H7 (cell line): ENCODE measurements at places on chromosomes 4 and X. TPM values are rescaled to one million over a fixed set of nuclear protein-coding genes. Genes with fewer than 3 reads are reported as not detected.

- peak; percentile 69 for DNase-seq
These were observed 4.6 kb upstream of the RS1 start for GRCh38 chrX:18676470-18676869.

DNA sequence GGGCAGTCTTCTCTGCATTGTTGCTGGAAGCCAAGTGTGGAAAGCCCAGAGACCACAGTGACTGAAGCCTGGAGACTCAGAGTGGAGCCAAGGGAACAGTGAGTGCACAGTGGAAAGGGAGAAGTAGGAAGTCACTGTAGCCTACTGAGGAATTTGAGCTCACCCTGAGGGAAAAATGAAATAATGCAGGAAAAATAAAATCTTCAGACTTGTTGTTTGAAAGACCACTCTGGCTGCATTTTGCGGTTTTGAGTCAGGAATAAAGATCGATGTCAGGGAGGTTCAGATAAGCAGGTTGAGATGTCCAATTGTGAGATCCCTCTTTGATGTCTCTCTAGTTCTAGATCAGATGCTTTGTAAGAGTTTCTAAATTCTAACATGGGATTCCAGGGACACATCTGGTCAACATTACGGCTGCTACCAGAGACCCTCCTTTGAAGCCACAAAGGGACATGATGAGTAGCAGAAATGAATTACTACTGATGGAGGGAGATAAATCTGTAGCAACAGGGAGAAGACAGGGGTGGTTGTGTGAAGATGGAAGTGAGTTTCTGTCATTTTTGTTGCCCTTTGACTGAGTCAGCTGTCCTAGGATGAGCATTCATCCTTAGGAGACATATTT, 8.4 kb downstream of the ADH4 start:
- no peak for DNase-seq

- peak; percentile 61 for DNase-seq
These were observed 9.0 kb upstream of the MAGEA8 start for GRCh38 chrX:149871940-149872339.

- DNase-seq, result no peak
These were observed 28.8 kb upstream of the SETD7 start for GRCh38 chr4:139584784-139585183.

- peak; percentile 90 for DNase-seq
These were observed at the start of gene PRDM5 for GRCh38 chr4:120922381-120923206. TSS of gene PRDM5 (minus strand) at chr4:120922726. CDS start at chr4:120922608, 118 bp downstream.

DNA sequence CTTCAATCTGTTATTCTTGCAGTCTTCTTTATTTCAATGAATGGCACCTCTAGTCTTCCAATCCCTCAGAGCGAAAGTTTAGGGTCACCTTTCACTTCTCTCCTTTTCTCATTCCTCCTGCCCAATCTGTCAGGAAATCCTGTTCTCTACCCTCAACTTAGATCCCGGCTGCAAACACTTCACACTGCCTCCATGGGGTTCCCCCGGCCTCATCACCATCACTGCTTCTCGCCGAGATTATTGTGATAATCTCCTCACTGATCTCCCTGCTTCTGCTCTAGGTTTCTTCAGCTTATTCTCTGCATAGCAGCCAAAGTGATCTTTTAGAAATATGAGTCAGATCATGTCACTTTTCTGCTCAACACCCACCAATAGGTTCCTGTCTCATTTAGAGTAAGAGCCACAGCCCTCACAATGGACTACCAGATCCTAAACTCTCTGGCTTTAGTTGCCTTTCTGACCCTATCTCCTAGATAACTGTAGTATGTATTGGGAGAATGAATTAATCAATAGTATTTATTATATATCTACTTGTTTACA, 43.6 kb upstream of the TBC1D9 start:
- no peak for DNase-seq

DNA sequence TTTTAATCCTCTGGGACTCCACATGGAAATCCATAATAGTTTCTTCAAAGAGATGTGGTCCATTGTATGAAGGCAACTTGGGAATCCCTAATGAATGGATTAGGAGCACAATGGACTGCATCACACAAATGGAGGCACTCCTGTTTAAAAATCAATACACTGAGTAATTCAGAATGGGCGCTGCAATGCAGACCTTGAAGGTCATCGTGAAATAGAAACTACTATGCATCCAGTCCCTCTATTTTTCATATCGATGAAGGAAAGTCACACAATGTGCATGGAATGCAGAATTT, 98.8 kb upstream of the EGFL6 start:
- no peak for DNase-seq

- DNase-seq, result no peak
These were observed 47.0 kb upstream of the DHRSX start for GRCh38 chrX:2547736-2548135.

DNA sequence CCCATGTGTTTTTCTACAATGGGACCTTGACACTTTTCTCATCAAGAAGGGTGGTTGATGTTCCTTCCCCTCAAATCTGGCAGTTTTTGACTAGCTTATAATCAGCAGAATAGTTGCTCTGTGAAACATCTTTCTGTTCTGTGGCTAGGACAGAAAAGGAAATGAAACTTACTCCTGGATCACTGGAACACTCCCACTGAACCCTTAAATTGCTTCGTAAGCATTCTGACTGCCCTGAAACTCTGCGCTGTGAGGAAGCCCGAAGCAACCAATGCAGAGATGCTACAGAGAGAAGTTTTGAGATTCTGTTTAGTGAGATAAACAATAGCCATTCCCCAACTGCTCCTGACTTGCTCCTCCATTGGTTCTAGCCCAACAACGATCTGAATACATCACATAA, 602.2 kb downstream of the CENPC start:
- DNase-seq, result no peak

DNA sequence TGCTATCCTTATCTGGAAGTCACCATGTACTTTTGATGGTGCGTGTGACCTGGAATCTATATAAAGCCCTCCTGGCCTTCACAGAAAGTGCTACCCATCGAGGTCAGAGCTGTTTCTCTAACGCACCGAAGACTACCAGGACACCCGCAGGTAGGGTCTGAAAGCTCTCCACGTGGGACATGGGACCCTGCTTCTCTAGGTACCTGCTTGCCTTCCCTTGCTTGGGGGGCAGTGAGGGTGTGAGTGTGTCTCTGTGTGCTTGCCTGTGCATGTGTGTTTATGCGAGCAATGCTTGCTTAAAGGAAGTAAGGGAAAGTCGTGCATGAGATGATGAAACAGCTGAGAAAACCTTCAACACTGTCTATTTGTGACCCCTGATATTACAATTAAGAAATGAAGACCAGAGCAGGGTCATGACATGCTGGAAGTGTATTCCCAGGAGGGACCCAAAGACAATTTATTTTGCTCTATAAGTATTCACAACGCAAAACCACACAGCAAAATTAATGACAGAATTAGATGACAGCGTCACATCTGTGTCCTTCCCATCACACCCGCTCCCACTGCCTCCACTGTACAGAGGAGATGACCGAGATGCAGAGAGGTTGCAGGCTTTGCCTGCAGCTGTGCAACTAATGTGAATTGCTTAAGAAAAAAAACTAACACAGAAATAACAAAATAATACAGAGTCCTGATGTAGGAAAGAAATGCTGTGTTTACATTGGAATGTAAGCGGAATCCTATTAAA, 76.4 kb upstream of the HELT start:
- no peak for DNase-seq

DNA sequence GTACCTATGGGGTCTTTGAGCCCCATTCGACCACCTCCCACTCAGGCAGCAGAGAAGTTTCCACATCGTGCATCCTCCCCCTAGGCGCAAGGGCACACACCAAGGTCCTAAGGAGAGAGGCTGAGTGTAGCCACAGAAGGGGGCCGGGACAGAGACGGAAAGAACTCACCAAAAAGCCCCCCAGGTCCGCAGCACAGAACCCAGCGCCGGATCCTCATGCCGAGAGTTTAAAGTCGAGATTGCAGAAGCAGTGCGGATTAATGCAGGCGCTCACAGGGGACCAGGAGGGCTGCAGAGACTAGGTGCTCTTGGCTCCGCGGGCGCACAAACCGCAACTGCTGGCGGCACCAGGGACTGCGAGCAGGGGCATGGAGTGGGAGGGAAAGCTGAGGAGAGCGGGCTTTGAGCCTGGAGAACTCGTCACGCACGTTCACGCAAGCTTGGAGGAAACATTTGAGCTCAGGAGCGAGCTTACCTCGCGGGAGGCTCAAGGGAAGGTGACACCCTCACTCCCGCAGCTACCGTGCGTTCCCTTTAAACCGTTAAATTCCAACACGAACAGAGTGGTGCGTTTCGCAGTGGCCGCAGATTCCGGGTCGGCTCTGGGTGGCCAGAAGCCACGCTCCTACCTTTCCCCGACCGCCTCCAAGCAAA, 8.5 kb downstream of the NKX3-2 start:
- DNase-seq, result peak; percentile 78

GRCh38 chr4:46146993-46147392, 23.1 kb upstream of the GABRG1 start:
- DNase-seq, result no peak

GRCh38 chrX:29587107-29587506, 628.3 kb upstream of the MAGEB2 start:
- no peak for DNase-seq

Gene RNF4
- 79.6 and 82.8 TPM in 2 replicates for total RNA-seq

Gene GPR50
- 0.55 and 1.5 TPM in 2 replicates for total RNA-seq

Gene PPEF2
- total RNA-seq, result not detected in 2 replicates

Gene IRS4
- 5.9 and 7.9 TPM in 2 replicates for total RNA-seq

Gene GPC4
- 96.5 and 109 TPM in 2 replicates for total RNA-seq

Gene FAM47E
- 0.17 and 1.4 TPM in 2 replicates for total RNA-seq

Gene RPA4
- 0.28 and 0.30 TPM in 2 replicates for total RNA-seq

Gene CFAP47
- total RNA-seq, result 0.07 TPM in 1 of 2 replicates, not detected in the other

Gene RPS6KA6
- total RNA-seq, result 6.7 and 9.3 TPM in 2 replicates

Gene GLUD2
- 1.0 and 1.3 TPM in 2 replicates for total RNA-seq
